ENCODE measurements at places on chromosomes 1 and 21.

GRCh38 chr21:43771199-43771675 is 4.9 kb downstream of the CSTB start:
- DNase-seq, result no peak

GRCh38 chr1:51439053-51439452 is 80.0 kb downstream of the EPS15 start:
- DNase-seq, result no peak

DNA sequence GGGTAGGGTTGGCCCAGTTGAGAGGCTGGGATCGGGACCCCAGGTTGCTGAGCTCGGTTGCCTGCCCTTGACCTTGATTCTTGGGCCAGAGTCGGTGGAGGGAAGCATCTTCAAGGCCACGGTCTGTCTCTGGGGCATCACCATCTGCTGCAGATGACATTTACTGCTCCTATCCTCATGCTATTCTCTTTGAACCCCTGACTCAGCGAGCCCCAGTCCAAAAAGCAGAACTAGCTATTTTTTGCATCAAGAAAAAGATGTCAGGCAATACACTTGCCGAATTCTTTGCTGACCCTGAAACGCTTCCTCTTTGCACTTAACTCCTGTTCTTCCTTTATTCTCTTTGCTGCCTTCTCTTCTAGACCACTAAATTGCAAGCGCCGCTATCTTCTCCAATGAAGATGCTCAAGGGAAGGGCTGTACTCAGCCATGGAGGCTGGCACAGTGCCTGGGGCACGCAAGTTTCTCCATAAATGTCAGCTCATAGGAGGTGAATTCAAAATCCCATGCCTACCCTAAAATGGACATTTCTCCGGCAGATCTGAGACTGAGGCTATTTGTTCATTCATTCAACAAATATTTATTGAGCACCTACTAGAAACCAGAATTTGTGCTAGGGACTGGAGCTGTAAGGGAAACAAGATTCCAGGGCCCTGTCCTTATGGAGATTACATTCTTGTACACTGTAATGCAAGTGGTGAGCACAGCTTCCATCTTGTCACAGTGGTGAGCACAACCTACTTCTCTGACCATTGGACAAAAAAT is 20.5 kb upstream of the CAPZB start:
- no peak for DNase-seq

- DNase-seq, result no peak
Observed at GRCh38 chr1:179825206-179825605, 52.4 kb downstream of the TOR1AIP2 start.

DNA sequence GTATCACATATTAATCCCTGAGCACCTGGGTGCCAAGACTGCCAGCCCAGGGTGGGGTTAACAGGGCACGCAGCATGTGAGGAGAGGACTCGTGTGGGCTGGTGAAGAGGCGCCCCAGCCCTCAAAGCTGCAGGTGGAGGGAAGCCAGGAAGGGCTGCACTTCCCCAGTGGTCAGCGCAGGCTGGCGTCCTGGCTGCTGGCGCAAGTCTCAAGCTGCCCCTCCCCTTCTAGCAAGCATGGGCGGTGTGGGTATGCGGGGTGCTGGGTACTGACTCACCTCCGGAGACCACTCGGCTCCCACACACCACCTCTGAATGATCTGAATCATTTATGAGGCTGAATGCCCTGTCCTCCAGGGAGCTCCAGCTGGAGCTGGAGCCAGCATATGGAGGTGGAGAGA is 44.0 kb downstream of the EIF2D start:
- DNase-seq, result no peak

DNA sequence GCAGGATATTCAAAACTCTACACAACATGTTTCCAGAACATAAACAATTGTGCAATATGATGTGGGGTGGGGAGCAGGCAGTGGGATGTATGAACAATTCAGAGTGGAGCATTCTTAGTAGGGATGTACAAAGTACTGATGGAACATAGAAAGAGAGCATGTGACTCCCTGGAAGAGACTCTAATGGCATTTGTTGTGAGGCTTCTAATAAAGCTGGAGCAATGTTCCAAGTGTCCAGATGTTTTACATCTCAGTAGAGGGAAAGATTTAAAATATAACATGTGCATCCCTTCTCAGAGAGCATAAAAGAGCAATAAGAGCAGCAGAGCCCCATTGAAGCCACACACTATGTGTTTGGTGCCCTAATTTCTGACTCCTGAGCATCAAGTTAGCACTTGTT is 116.5 kb downstream of the BRINP2 start:
- no peak for DNase-seq

DNA sequence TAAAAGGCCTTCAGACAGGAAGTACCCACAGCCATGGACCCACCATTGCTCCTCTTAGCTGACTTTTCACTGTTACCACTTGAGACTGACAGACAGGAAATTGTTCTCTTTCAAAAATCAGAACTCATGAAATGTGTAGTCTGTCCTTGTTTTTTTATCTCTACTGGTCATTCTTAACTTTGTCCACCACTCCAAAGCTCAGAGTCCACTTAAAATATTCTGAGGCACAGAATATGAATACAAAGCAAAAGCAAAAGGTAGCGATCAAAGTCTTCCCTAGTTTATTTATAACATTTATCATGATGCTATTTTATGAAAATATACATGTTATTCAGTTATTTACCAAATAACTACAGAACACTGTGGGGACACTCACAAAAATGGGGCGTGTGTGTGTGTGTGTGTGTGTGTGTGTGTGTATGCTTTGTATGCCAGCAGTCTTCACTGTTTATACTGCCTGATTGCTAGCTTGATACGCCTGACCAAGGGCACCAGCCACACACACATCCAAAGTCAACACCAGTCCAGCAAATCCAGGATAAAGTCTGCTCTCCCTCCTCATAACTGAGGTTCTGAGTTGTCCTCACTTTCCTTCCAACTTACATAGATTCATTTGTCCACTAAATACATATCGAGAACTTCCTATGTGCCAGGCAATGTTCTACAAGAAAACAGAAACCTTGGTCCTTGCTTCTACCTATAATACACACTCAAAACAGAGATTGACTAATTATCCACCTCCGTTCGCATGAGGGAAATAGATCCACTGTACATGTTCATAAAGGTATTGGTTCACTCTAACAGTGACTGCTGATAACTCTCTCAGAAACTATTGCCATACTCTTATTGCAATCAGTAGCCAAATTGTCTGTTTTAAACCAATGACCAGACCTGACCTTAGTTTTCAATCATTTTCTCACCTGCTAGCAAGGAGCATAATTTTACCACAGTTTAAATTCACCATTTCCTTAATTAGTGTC is 79.4 kb downstream of the ERICH3 start:
- no peak for DNase-seq
